NK-92 treated with Interleukin-12 subunit alpha and Interleukin-12 subunit beta, amount 100 ng/mL, for 24 hours (cell line): ENCODE measurements at places on chromosomes 7 and 10.

DNA sequence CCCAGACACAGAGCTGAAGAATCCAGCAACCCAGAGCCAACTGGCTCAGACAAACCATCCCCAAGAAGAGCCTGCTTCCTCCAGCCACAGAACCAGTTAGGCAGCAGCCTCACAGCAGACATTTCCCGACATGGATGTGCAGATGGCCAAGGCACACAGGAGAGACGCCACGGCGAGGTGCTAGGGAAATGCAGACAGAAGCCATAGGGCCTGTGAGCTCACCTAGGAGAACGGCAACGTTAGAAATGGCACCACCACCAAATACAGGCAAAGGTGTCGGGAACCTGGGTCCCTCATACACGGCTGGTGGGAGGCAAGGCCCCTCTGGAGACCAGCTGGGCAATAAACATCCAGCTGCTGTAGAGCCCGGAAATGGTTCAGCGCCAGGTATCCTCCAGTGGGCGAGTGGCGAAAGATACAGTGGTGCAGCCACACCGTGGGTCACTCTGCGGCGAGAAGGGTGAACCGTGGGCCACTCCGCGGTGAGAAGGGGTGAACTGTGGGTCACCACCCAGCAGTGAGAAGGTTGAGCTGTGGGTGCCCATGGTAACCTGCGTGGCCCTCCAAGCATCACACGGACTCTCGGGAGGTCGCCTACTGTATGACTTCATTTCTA is 31.2 kb downstream of the JAKMIP3 start:
- no peak for DNase-seq

- DNase-seq, result peak; percentile 9
Observed at GRCh38 chr7:95723583-95724180, 48.7 kb upstream of the DYNC1I1 start.

GRCh38 chr7:47035522-47035921 is 546.4 kb downstream of the TNS3 start:
- DNase-seq, result no peak

DNA sequence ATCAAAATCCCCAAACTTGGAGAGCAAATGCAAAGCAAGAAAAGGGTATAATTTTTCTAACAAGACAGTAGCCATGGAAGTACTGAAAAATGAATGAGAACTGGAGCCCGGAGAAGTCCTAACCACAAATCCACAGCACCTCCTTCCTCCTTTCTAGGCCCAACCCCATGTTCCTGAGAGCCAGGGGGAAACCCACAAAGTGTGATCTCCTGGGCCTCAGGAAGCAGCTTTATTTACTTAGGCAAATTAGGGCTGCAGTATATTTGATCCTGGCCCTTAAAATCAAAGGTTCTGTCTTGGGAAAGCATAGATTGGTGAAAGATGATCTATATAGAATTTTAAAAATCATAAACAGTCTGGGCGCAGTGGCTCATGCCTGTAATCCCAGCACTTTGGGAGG is 103.0 kb downstream of the DOCK4 start:
- no peak for DNase-seq

- no peak for DNase-seq
Observed at GRCh38 chr10:77392851-77393250, 244.8 kb downstream of the KCNMA1 start.

DNA sequence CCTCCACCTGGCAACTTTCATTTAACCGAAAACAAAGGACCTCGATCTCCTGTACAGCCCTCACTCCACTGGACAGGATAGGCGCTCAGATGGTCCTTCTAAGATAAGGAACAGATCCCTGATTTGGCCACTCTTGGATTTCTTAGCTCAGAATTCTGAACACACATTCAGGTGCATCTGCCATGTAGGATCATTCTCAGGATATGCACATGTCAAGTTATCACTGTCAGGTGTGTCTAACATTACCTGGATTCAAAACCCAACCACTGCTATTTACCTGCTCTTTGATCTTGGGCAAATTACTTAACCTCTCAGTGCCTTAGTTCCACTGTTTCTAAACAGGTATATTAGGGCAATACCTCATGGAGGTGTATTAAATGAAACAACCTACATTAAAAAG is 12.2 kb upstream of the ADD3 start:
- no peak for DNase-seq

- DNase-seq, result no peak
Observed at GRCh38 chr10:108095932-108096925, 931.7 kb upstream of the SORCS1 start.

- no peak for DNase-seq
Observed at GRCh38 chr10:91909117-91909677, at the start of gene FGFBP3. Gene FGFBP3 (minus strand): TSS chr10:91909486. CDS start chr10:91908969, 517 bp downstream.

GRCh38 chr7:3218411-3219225 is 82.4 kb upstream of the SDK1 start:
- DNase-seq, result no peak
